C1 segment of cervical spinal cord (tissue), 14 donors: ENCODE measurements at places on chromosomes 3 and 15.
A peak's percentile ranks its signal among the peaks of the same experiment; 100 is the strongest.

DNA sequence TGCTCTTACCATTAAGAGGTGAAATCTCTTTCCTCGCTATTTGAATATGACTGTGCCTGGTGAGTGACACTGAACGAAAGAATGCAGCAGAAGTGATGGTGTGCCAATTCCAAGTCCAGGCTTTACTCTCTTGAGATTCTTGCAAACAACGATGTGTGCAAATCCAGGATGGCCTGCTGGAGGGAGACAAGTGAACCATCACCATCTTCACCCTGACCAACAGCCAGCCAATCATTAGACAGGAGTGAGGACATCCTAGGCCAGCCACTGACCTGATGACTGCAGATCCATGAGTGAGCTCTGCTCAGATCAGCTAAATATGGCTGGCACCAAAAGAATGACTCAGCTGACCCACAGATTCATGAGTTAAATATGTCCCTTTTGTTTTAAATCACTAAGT, 878.0 kb downstream of the PDCD6IP start:
- no peak for DNase-seq

DNA sequence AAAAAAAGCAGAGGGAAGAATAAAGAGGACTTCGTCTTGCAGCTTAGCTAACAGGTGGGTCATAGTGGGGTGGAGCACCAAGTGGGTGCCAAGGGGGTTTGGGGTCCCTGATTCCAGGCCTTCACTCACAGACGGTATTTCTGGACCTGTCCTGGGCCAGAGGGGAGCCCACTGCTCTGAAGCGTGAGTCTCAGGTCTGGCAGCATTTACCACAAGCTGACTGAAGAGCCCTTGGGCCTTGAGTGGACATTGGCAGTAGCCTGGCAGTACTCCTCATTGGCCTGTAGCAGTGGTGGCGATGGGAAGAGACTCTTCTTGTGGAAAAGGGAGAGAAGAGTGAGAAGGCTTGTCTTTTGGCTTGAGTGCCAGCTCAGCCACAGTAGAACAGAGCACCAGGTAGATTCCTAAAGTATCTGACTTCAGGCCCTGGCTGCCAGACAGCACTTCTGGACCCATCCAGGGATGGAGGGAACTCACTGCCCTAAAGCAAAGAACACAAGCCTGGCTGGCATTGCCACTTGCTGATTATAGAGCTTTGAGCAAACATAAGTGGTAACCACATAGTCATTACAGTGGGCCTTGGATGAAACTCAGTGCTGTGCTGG, 72.9 kb downstream of the GLDN start:
- DNase-seq = no peak

- no peak for DNase-seq
Measured at GRCh38 chr3:194137008-194137505, 1.1 kb downstream of the HES1 start.

DNA sequence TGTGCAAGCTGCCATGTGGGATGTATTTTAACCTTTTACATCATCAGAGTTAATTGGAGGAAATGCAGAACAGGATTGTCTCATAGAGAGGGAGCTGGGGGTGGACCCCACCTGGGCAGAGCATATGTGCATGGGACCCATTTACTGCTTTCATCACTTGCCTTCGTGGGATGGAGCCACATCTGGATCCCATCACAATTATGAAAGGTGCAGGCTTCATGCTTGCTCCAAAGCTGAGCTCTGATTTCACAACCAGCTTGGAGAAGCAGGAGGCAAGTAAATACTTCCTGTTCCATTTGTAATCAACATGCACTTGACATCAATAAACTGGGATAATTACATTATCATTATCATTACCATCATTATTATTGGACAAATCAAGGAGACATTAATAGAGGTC, 161.9 kb downstream of the ALDH1A2 start:
- no peak for DNase-seq

DNA sequence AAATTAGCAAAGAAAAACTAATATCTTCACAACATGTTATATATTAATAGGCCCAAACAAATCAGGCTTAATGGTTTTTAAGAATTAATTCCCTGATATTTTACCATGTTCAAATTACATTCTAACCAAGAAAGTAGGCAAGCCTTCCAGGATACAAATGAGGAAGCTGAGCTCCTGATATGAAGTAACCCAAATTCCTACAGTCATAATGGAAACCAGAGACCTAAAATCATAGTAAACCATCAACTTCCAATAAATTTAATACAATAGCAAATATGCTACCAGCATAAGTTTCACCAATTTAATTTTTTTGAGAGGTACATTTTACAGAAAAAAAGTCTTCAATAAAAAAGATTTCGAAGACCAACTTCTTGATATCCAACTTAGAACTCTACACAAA, 3.8 kb downstream of the DCBLD2 start:
- DNase-seq = no peak

DNA sequence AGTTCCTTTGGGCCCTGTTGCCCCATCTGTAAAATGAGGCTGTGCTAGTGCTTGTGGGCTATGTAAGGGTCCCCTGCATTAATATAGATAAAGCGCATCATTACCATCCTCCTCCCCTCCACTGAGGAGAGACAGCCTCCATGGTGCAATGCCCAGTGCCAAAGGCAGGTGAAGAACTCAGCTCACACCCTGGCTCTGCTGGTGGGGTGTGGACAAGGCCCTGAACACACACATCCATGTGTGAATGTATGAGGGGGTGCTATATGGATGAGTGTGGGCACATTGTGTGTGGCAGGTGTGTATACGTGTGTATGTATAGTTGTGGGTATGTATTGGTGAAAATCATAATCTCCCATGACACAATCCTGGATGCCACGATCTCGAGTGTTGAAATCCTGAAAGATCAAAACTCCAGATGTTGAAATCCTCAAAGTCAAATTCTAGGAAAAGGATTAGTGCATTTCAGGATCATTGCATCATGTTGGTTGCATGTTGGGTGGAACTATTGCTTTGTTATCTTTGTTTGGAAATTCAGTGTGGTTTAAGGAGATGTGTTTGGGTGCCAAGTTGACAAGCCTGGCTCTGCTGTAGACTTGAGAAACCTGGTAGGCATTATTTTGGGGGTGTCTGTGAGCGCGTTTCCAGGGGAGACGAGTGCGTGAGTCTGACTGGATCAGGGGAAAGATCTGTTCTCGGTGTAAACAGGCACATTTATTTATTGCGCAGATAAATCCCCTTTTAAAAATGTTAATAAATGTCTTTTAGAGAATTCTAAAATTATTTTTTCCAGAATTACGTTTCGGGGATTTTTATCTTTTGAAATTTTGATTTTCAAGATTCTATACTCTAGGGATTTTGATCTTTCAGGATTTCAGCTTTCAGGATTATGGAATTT, 42.0 kb upstream of the SEC61A1 start:
- DNase-seq = no peak

DNA sequence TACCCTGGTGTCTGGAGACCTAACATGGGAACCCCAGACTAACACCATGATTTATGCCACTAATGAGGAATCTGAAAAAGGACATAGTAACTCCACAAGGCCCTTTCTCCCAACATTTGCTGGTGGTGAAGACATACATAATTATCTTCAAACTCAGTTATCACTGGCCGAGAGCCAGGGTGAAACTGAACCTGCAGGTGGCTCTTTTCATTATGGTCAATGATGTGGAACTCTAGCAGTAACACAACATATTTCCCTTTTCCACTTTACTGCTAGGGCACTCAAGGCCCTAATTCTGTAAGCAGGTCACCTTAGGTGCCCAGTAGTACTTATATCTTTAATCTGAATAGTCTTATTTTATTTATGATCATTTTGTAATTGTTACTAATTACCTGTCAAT, 326.4 kb upstream of the SATB1 start:
- DNase-seq = no peak

DNA sequence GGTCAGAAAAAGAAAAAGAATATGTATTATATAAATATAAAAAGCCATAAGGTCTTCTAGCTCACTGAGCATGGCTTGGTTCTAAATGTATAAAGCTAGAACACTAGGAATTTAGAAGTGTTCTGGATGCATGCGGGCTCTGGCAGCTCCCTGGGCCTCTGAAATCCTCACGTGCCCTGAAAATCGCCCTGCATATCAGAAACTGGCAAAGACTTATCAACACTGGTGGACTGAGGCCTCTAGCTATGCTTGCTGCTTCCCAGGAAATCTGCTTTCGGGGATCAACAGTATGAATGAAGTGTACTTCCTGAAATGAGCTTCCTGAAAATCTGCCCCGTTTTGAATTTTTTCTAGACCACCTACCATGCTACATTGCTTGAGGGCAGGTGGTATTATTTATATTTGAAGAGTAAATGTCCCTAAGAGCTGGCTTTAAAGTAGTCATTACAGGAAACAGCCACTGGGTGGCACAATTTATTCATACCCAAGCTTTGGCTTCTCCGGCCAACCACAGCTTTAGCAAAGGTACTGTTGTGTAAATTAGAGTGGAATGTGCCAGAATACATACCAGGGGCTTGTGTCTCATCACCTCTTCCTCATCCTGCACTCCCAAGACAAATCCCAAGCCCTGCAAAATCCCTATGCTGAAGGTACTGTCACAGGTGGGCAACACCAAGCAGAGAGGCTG, 17.7 kb downstream of the CRTAP start:
- peak; percentile 44 for DNase-seq

- no peak for DNase-seq
Measured at GRCh38 chr3:70861855-70862254, 549.4 kb upstream of the MDFIC2 start.

DNA sequence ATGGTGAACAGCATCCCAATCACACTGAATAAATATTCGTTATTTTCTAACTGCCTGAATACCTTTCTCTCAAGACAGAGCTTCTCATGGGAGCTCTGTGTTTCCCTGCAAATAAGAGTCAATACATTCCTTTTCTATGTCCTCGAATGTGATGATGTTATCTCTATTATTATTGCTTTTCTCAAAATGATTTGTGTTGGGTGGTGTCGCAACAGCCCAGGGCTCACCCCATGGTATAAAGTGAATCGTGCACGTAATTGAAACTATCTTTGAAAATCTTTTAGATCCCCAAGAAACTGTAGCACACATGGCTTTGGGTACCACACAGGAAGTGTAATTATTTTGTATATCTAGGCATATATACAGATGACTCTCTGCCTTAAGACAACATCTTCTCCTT, 190.6 kb upstream of the LRTM1 start:
- DNase-seq = no peak

DNA sequence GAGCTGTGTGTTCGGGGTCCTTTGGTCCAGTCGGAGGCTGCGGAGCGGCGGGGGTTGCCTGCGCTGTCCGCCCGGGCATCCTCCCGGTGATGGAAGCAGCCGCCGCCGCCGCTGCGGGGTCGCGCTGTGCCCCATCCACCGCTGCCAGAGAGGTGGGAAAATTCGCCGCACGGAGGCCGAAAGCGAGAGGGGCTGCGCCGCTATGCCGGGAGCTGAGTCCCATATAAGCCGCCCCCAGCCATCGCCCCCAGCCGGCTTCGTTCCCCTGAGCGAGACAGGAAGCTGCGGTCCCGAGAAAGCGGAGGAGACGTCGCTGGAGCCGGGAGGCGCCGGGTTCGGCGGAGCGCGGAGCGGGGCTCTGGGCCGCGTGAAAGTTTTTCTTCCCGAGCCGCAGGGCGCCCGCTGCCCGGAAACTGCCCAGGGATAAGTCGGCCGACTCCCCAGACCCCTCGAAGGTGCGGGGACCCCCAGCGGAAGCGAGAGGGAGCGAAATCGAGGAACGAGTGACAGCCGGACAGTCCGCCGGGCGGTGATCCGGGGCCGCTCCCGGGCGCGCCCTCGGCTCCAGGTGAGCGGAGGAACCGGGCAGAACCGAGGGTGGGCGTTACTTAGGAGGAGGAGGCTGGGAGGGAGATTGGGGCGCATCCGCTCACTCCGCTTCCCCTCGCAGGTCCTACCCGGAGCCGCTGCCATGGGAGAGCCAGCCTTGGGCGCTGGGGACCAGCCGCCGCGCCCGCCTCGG, 574 bp downstream of the CHST2 start:
- no peak for DNase-seq

- no peak for DNase-seq
Measured at GRCh38 chr3:64627471-64628321, 60.1 kb downstream of the ADAMTS9 start.

GRCh38 chr15:69979262-69979661, 118.5 kb downstream of the TLE3 start:
- no peak for DNase-seq

DNA sequence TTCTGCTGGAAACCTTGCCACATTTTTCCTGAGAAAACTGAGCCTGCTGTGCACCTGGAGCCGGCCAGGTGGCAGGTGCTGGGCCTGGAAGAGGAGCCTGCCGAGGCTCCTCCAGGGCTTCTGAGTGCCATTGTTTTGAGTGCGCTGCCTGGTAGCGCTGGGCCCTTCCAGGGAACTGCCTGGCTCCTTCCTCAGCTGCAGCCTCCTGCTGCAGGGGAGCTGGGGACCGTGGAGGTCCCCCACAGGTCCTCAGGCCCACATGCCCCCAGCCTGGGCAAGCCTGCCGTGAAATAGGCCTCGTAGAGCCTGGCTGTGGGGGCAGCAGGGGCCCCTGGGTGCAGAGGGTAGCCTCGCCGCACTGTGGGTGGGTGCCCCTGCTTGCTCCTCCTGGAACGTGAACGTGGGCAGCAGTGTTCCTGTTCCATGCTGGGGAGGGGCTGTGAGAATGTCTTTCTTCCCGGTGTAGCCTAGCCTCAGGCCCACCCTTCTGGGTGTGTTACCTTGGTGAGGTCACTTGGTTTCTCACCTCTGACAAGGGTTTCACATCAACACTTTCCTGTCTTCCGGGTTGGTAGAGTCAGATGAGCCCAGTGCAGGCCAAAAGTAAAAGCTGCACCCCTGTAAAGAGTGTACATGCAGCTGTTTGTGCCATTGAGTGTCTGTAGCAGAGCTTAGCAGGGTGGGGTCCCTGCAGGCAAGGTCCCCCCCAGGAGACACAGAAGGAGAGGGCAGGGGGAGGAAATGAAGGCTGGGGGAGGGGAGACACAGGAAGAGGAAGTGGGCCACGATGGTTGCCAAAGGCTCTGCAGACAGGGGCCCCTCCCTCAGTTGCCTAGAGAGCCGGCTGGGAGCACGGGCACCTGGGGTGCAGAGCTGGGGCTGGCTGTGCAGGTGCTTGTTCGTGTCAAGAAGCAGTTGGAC, 34.5 kb downstream of the KLF13 start:
- DNase-seq = no peak

GRCh38 chr15:98873441-98874218, 134.0 kb downstream of the PGPEP1L start:
- DNase-seq = no peak
